T-helper 9 cell (primary cell): ENCODE measurements at places on chromosomes 7 and 10.

DNA sequence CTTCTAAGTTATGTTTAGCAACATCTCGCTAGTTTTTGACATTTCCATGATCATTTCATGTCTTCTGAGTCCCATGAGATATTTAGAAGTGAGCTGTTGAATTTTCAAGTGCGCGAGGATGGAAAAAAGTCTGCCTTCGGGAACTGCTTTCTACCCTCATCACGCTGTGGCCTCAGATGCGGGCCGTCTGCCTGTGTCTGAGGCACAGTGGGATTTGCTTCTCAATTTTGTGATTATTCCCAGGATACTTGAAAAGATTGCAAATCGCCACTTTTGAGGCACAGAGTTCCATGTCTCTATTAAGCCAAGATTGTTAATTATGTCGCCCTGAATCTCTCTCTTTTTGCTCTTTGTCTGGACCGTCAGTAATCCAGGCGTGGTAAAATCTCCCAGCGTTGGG is 30.8 kb upstream of the NKX6-2 start:
- no peak for DNase-seq

DNA sequence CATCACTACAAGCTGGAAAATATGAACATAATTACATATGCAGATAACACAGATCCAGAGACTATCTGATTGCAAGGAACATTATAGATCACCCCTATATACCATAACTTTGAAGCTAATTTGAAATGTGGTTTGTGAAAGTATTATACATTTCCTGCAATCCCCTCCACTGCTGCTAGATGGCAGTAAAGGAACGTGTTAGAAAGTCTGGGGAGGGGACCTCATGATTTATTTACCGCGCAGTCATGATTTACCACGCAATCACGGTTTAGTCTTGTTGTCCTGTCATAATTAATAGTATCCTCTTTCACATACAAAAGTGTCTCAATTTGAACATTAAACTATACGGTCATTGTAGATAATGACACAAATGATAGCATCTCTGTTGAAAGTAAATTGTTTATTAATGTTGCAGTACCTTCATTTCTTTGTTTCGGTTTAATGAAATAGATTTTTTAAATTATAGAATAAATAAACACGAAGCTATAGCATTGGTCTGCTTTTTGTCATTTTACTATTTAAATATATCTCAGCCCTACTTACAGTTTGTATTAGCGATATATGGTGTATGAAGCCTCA is 145.3 kb upstream of the PRSS1 start:
- DNase-seq: peak; percentile 43

DNA sequence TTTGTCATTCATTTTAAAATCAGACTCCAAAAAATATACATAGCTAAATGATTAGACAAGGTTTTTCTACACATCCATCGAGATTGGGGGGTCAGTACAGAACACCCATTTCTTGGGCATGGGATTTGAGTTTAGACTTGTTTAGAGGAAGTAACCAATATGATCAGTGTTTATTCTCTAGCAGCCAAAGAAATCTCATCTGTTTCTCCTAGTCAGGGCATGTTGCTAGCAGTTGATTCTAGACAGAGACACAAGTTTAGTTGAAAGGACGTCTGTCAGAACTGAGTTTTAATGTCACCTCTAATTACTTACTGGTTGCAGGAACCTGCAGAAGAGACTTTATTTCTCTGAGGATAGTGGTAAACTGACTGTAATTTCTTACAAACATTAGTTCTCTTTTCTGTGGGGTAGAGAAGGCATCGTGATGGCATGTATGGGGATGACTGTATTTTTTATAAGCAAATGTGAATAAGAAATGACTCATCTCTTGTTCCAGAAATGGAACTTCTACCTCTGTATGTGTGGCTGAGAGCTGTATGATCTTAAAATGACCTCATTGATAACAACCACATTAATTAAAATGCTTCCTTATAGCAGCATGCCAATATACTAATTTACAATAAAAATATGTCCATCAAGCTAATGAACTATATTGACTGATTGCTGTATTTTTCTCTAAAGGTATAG is 30.6 kb upstream of the RHOBTB1 start:
- no peak for DNase-seq

DNA sequence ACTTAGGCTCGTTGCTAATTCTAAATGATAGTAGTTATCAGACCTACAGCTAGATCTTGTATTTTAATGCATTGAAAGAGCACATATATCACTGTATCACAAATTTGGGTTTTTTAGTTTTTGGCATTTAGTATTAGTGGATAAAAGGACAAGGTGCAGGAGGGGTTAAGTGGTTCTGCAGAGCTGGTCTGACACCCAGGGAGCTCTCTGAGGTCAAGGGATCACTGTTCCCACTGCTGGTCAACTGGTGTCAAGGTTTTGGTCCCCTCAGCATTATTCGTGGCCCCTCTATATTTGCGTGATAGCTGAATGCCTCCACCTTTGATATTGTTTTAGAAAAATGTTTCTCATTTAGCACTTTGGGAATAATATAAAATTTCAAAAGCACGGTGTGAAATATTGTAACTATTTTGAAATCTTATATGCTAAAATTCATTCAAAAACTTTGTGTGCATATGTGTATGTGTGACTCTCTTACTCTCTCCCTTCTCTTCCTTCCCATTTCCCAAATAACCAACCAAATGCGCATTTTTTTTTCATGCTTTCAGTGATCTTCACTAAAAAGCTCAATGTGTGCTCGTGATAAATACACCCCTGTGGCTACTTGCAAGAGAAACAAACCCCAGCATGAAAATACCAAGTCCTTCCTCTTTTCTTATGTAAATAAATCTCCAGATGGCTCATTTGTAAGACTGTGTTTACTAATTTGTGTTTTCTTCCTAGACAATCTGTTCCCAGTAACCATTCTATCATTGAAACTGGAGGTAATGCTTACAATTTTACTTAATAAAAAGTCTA is 309.2 kb downstream of the FGFR2 start:
- no peak for DNase-seq

DNA sequence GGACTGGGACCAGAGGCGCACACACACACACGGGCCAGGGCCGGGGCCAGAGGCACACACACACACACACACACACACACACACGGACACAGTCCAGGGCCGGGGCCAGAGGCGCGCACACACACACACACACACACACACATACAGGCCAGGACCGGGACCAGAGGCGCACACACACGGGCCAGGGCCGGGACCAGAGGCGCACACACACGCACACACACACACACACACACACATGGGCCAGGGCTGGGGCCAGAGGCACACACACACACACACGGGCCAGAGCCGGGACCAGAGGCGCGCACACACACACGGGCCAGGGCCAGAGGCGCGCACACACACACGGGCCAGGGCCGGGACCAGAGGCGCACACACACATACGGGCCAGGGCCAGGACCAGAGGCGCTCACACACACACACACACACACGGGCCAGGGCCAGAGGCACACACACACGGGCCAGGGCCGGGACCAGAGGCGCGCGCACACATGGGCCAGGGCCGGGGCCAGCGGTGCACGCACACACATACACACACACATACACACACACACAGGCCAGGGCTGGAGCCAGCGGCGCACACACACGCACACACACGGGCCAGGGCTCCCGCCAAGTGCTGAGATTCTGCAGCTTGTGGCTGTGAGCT is 268.8 kb downstream of the ELFN1 start:
- peak; percentile 21 for DNase-seq

- no peak for DNase-seq
These were observed 21.4 kb upstream of the CNPY1 start for GRCh38 chr7:155567646-155568332.

GRCh38 chr7:81155654-81156373 is 237.0 kb upstream of the SEMA3C start:
- DNase-seq: no peak

GRCh38 chr10:127743205-127743604 is 6.2 kb downstream of the FOXI2 start:
- DNase-seq: no peak

DNA sequence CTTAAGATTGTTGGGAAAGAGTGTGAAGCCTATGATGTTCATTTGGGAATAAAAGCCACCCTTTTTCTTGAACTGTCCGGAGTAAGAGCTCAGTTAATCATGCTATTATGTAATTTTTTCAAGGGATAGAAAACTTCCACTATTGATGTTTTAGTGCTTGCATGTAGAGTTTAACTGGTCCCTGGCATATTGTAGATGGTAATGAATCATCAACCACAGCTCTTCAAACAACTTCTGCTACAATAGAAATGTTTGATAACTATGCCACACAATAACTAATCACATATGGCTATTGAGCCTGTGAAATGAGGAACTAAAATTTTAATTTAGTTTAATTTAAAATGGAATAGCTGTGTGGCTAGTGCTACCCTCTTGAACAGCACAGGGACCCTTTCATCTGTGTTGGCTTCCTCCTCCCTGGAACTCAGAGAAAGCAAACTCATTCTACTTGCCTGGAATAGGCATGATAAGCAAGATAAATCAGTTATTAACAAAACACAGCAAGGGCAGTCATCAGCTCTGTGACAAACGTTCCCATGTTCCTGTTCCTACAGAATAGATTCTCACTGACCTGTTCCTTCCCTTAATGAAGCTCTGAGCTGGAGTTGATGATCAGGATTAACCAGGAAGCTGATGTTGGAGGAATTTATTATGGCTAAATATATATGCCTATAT is 4.9 kb upstream of the SRI start:
- DNase-seq: no peak

- DNase-seq: no peak
These were observed 52.2 kb downstream of the CPEB3 start for GRCh38 chr10:92238586-92239098.

- DNase-seq: no peak
These were observed 13.5 kb upstream of the EGFR start for GRCh38 chr7:55005241-55005851.

DNA sequence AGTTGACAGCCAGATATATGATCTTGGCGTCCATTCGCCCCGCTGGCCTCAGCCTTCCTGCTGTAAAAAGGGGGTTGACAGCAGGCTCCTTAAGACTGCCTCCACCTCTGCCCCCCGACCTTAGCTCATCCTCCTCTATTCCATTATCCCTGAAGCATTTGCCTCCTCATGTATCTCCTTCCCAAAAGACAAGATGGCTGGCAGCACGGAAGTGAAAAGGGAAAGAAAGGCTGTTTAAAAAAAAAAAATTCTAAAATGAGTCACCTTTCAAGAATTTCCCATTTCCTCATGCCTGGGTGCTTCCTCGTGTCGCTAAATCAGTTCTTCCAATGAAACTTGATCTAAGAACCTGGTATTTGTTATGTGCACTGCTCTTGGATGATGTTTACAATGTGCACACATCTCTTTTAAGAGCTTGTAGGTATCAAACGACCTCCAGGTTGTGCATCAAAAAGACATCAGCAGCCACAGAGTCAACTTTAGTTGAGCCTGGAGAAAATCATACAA is 1.7 kb downstream of the SCRN1 start:
- no peak for DNase-seq

- DNase-seq: no peak
These were observed 21.8 kb downstream of the STN1 start for GRCh38 chr10:103896225-103896624.

DNA sequence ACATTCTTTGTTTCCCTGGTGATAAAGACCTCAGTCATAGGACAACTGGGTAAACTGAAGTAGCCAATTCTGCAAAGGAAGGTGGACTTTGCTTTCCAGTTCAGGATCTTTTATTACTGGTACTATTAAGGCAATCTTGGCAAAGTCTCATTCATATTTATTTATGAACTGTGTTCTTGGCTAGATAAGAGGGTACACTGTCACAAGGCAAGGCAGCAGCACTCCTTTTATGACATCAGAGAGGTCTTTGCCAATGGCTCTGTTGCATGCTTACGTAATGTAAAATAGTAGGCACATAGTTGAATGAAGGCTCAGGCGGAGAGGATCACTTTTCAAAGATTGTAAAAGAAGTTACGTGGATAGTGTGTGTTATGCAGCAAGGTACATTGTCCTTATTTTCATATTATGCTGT is 63.7 kb upstream of the PDK4 start:
- DNase-seq: no peak

GRCh38 chr10:12782537-12782936 is 219.0 kb downstream of the CCDC3 start:
- DNase-seq: peak; percentile 12

DNA sequence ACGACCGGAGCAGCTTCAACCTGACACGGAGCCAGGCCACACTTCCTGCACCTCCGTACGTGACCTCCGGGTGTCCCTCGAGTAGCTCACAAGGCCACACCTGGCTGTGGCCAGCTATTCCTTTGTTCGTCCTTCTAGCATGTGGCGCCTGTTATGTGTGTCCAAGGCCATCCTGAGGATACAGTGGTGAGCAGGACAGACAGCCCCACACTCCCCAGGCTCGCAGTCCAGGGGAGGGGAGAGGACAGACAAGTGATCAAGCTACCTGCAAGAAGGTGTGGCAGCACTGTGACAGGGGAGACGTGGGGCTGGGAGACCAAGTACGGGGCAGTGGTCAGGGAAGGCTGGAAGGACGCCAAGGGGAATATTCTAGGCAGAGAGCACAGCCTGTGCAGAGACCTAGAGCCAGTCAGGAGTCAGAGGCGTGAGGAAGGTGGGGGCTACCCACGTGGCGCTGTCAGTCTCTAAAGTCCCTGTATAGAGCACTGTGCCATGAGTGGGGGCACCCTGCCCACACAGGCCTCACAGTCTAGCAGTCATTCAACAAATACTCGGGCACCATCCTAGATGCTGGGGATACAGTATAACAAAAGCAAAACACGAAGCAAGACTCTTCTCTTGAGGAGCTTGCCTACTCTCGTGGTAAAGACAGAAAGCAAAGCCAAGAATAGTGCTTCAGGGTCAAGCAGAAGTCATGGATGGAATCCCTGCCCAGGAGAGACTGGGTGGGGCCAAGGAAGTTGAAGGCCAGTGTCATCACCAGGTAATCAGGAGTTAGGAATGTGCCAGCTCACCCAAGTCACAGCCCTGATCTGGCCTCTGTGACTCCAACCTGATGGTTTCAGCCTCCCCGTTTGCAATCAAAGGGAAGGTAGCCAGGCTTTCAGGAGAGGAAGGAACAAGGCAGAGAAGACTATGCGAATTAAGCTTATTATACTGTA is 58.6 kb downstream of the PROSER2 start:
- no peak for DNase-seq

- DNase-seq: no peak
These were observed 28.4 kb downstream of the ITGB1 start for GRCh38 chr10:32929634-32930033.

- DNase-seq: no peak
These were observed 121.9 kb upstream of the AUTS2 start for GRCh38 chr7:69476416-69476815.

DNA sequence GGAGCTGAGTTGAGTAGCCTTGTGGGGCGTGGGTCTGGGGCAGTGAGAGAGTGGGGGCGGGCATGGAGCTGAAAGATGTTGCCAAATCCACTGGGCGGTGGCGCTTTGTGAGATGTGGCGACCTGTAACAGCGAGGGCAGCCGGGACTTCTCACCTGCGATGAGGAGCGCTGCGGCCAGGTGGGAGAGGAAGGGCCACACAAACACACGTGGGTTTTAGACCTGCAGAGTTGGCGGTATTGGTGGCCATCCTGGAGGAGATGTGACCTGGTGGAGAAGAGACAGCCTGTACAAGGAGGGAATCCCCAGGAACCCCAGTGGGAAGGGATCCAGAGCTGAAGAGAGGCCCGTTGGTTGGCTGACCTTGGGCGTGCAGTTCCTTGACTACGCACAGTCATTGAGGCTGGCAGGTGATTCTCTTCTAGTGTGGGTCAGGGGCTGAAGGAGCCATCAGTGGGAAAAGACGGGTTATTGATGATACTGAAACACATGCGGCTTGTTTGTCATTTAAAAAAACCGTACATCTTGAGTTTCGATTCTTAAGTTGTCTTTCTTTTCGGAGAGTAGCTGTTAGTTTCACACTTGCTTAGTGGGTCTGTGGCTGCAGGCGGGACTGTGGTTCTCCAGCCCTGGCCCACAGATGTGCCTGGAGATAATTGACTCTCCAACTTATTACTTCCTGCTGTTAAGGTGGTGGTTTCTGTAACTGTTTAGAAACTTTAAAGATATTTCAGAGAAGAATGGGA is 2.4 kb downstream of the CHST12 start:
- DNase-seq: peak; percentile 44
